ENCODE measurements at places on chromosomes 1 and 21. TPM values are rescaled to one million over a fixed set of nuclear protein-coding genes. Genes with fewer than 3 reads are reported as not detected.

DNA sequence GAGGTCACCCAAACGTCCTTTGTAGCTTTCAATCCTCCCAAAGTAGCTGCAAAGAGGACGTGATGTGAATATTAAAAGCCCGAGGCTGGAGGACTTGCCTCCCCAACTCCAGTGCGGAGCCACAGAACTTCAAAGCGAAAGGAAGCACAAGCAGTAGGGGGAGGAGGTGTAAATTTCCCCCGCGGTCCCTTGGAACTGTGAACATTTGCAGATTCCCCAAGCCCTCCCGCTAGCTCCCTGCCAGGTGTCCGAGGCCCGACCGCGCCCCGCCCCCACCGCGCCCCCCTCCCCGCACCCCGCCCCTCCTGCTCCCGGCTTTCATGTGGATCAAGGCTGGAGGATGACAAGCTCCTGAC lies 41.5 kb upstream of the HAO2 start:
- DNase-seq: no peak

DNA sequence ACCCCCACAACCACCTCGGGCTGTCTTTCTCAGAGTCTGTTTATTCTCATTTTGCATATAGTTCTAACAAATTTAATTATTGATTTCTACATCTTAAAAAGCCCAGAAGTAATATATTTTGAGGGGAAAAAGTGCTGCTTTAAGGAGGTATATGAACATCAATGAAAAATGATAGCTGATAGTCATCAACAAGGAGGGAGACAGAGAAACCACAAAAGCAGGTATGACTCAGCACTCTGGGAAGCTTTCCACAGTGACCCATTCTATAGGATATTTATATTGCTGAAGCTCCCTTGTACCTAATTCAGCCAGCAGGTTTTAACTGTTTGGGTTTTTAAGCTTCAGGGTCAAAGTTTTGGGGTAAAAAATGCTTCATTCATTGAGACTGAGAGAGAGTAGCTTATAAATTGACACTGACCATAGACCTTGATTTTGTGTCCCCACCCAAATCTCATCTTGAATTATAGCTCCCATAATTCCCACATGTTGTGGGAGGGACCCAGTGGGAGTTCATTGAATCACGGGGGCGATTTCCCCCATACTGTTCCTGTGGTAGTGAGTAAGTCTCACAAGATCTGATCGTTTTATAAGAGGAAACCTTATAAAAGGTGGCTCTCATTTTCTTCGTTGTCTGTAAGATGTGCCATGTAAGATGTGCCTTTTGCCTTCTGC lies 27.4 kb downstream of the VANGL1 start:
- no peak for DNase-seq

DNA sequence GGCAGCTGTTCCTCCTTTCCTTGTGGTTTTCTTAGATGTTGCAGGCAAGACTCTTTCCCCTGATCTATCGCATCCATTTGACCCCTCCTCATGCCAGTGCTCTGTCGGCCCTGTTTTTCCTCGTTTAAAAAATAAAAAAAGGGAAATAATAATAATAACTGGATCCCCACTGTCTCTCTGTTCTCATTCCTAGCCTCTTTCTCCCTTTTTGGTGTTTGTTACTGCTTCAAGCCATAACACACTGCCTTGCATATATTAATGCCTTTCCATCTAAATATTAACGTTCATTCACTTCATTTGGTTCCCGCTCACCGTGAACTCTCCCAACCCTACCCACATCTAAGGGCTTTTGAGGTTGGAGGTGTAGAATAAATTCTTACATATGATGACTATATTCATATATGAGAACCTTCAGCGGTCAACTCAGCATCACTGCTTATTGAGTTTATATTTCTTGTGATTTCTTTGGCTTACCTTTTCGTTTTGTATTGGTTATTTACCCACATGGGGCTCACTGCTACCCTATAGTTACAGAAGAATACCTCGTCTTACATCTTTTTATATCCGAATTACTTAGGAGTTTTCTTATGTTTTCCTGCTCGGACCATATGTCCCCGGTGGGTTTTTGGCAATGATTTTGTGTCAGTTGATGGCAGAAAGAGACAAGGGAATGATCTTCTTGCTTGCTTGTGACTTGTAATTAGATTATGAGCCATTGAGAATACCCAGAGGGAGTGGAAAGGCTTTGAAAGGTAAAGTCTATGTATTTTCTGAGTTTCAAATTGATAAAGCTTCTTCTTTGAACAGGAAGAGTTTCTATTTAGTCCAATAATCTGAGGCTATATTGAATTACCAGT lies 805 bp downstream of the ATG4C start:
- no peak for DNase-seq

- no peak for DNase-seq
Measured at GRCh38 chr1:23163395-23163794, 5.3 kb downstream of the LUZP1 start.

DNA sequence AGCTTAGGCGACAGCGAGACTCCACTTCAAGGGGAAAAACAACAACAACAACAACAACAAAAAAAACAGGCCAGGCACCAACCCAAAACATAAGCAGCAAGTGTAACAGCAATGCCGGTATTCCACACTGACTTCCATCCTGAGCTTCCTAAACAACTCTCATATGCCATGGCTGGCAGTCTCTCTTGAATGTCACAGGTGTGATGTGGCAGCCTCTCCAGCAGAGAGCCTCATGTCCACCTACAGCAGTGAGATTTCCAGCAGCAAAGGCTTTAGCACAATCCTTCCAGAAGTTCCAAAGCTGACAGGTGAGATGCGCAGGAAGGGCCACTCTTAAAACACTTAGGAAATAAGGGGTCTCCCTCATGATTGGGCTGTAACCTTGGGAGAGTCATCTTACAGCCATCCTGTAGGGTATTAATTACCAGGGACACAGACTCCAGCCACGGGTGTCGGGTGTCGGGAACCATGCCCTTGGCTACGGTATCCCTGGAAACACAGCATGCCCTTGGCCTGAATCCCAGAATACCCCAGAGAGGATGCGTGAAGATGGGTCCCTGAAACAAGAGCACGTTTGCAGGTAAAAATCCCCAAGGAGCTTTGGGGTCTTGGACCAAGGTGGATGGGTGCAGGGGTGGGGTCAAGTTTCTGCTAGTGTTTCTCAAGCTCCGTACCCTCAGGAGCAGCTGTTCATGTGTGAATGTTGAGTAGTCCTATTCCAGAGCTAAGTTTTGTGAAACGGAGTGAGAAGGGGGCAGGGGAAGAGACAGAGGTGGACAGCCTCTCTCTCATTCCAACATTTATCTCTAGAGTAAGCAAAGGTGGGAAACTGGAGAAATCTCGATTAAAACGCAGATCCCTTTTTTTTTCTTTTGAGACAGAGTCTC lies 31.4 kb downstream of the CLSTN1 start:
- no peak for DNase-seq

DNA sequence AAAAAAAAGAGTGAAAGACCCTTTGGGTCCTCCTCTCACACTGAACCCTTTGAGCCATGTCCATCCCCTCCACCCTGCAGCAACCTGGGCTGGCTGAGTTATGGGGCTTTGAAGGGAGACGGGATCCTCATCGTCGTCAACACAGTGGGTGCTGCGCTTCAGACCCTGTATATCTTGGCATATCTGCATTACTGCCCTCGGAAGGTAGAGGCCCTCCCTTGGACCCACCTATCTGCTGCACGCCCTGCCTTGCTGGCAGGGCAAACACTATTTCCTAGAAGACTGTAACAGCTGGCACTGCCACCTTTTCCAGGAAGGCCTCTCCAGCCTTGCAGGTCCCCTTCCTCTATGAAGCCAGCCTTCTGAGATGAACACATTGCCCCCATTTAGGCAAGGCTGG lies 1.1 kb downstream of the SLC50A1 start:
- DNase-seq: no peak

GRCh38 chr1:149846042-149846441 lies 53.3 kb upstream of the BOLA1 start:
- no peak for DNase-seq

AGMAT gene
- 2.8 TPM for total RNA-seq
